ENCODE measurements at places on chromosomes 3 and 15.

GRCh38 chr3:37218206-37218605 lies 43.8 kb upstream of the LRRFIP2 start:
- DNase-seq: no peak

GRCh38 chr15:39435244-39435643 lies 145.6 kb upstream of the THBS1 start:
- DNase-seq: no peak

GRCh38 chr15:88648357-88649214 lies 9.8 kb downstream of the ISG20 start:
- no peak for DNase-seq

- no peak for DNase-seq
Observed at GRCh38 chr3:114646526-114646925, 352.7 kb downstream of the TIGIT start.

GRCh38 chr3:118480101-118480860 lies 554.4 kb downstream of the IGSF11 start:
- DNase-seq: no peak

- DNase-seq: no peak
Observed at GRCh38 chr3:187737006-187737367, 8.3 kb downstream of the BCL6 start.

- DNase-seq: no peak
Observed at GRCh38 chr3:31465999-31466398, 66.7 kb upstream of the STT3B start.

GRCh38 chr3:197807969-197808587 lies 17.0 kb downstream of the LRCH3 start:
- DNase-seq: no peak

GRCh38 chr3:122198966-122199365 lies 15.5 kb downstream of the CASR start:
- no peak for DNase-seq

DNA sequence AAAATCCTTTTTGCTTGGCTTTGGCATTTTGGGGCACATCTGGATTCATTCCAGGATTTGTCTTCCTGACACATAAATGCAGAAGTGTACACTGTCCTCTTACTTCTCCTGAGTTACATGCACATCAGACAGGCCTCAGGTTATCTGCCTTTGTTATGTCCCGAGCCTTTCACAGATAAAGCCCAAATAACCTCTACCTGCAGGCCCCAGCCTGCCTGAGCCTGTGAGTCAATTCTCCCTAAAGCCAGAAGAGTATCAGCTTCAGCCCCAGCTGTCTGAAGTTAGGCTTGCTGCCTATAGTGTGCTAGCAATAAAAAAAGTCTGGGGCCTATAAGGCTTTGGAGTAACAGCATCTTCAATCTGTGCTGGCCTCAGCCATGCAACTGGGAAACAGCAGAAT lies 17.7 kb upstream of the GSK3B start:
- no peak for DNase-seq

DNA sequence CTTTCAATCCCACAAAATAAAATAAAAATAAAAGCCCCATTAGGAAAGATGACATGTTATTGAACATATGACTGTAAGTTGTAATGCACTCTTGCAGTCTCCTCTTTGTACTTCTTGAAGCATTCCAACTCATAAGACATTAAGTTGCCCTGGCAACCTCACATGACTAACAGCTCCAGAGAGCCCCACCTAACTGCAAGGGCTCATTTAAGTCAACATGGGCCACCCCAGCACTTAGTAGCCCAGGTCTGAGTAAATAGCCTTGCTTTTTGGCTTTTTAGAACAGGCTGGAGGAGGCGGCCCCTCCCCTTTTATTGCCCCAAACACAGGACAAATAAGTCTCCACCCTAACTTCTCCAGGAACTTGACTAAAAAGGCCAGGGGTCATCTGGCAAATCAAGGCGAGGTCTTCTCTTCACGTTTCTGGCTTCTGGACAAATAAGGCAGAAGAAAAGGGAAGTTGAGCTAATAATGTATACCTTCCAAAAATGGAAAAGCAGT lies 135.1 kb downstream of the TMCO5A start:
- no peak for DNase-seq

DNA sequence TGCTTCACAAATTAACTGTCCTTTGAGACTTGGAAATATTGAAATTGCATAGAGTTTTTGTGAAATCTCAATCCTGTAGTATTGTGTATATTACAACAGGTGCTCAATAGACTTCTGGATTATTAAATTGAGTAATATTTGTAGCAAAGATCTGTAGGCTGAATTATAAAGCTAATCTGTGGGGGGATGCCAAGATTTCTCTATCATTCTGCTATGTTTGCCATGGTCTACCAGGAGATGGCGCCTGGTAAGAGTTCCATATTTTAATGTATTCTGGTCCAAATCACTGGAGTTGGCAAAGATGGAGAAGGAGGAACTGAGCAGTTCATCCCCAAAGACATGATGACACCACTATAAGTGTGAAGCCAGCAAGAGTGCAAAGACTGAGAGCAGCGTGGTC lies 340.9 kb upstream of the TPRG1 start:
- DNase-seq: no peak

DNA sequence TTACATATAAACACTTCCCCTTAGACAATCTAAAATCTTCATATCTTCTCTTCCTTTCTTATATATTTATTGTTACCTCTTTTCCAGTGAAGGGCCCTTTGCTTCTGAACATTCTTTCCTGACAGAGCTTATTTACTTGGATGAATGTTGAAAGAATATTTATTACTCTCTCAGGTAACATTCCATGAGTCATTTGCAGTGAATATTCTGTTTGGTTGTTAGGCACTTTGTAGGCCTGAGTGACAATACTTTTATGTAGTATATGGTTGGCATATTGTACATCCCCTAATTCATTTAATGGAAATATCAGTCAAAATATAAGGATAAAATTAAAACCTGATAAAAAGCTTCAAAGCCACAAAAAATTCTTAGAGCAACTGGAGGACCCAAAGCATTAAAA lies 260.9 kb upstream of the KCNMB2 start:
- no peak for DNase-seq

DNA sequence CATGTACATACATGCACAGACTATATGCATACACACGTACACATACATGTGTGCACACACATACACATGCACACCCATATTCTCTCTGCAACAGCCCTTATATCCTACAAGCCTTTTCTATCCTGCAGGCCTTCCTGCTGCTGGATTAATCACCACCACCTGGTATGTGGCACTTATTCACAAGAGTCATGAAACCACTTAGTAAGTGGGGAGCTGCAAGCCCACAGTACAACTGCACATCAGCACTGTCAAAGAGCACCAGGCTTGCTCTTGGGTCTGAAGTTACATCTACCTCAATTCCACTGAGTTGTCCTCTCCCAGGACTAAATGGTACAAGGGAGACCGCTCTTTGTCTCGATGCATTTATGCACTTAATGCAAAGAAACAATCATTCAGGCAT lies 233.2 kb downstream of the KLF13 start:
- DNase-seq: no peak

DNA sequence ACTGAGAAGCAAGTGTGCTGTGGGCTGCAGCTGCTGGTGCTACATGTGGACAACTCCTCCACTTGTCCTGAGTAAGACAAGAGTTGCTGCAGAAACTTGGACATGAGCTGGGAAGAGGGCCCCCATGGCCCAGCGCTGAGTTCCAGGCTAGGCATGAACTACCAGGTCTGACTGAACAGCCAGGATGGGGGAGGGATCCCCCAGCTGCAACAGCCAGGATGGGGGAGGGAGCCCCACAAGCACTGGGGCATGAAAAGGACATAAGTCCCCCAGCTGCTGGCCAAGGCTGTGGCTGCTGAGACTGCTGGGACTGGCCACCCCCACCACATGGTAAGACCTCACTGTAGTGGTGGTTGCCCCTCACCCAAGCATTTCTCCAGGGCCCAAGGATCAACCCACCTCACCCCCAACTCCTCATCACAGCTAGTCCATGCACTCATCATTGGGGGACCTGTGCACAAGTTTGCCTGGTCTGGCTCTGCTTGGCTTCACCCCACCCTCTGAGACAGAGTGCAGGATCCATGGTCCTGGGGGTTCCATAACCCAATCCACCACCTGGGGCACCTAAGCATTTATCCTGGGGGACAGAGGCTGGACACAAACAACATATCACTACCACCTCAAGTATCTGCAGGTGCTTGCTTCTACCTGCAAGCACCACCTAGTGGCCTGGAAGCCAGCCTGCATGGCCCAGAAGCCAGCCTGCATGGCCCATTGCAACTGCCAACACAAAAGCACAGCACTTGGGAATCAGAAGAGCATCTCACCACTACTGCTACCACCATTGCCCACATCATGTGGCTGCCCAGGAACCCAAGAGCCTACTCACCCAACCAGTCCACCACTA lies 84.5 kb upstream of the STT3B start:
- DNase-seq: no peak

GRCh38 chr15:66630801-66631351 lies 65.1 kb upstream of the LCTL start:
- DNase-seq: no peak

DNA sequence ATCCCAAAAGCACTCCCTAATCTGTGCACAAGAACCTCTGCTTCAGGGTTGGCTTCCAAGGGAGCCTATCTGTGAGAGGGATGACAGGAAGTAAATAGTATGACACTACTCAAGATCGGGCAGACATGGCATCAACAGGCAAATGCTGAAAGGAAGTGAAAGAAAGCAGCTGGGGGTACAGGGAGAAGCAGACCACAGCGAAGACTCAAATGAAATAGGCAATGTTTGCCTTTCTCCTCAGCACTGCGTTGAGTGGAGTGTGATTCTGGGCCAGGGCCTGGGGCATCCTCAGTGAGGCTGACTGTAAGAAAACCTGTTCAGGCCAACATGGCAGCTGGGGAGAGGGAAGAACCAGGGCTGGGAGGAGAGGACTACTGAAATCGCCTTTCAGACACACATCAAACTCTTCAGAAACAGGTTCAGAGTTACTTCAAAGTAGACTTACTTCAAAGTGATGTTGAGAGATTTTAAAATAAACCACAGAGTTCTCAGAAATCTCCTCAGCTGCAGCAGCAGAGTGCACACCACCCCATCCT lies 96.6 kb downstream of the SLC9A9 start:
- no peak for DNase-seq

GRCh38 chr15:39327005-39327730 lies 253.7 kb upstream of the THBS1 start:
- DNase-seq: no peak

DNA sequence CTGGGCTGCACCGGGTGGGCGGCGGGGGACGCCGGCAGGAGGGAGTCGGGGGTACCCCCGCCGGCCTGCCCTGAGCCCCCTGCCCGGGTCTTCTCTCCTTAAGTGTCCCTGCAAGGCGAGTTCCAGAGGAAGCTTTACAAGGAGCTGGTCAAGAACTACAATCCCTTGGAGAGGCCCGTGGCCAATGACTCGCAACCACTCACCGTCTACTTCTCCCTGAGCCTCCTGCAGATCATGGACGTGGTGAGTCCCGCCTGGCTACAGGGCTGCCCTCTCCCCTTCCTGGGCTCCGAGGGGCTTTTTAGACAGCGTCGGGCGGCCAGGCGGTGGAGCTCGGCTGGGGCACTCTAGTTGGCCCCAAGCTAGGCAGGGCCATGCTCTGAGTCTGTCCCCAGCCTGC lies 480 bp downstream of the CHRNA7 start:
- DNase-seq: no peak

GRCh38 chr3:73432023-73432705 lies 192.6 kb downstream of the PDZRN3 start:
- DNase-seq: no peak

DNA sequence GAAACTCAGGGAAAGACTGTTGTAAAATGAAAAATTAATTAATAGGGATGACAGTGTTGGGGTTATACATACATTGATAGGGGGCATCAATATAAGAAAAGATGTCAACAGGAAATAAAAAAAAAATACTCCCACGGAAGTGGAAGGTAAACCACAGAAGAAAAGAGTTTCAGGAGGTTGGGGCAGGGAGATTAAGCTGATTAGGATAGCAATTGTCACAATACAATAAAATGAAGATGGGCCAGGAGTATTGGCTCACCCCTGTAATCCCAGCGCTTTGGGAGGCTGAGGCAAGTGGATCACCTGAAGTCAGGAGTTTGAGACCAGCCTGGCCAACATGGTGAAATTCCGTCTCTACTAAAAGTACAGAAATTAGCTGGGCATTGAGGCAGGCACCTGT lies 536.1 kb downstream of the AGBL1 start:
- DNase-seq: no peak

DNA sequence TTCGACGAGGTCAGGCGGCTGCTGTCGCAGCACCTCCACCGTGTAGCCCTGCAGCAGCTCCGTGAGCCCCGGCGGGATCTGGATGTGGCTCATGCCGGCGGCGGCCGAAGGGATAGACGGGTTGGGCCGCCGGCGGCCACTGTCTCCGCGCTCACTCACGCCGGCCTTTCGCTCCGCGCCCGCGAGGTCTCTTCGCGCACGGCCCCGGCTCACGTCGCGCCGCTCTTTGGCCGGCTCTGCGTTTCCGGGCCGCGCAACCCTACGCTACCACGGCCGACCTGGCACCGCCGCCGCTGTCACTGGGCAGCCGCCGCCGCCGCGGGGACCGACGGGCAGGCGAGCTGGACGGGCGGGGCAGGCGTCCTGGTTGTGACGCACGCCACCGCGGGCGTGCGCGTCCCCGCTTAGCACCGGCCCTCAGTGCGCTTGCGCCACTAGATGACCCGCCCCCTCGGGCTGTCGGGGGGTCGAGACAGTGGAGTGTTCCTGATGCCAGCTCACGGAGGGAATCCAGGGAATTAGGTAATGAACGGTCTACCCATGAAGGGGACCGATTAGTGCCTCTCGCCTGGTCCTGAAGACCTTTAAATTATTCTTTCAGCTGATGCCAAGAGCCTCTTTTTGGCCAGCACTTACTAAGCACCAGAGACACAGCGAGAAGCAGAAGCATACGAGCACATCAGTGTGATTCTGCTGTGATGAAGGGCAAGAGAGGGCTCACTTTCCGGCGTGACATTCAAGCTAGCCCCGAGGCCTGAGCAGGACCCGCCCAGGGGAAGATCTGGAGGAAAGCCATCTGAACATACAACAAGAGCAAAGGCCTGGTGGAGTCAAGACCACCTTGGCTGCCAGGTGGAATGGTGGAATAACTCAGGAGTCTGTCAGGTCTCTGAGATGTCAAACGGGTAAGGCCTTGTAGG lies at the start of gene PRKAR2A:
Gene PRKAR2A (minus strand): TSS at position 371 of the 920 bp plus-strand sequence. CDS start 278 bp downstream, at position 93.
- peak; percentile 71 for DNase-seq

GRCh38 chr3:45026038-45026437 lies at the start of gene CLEC3B:
Gene CLEC3B (plus strand): TSS chr3:45026303. CDS start chr3:45026363, 60 bp downstream.
- no peak for DNase-seq

- DNase-seq: no peak
Observed at GRCh38 chr3:56467108-56467507, 1.2 kb downstream of the ERC2 start.

GRCh38 chr15:79416876-79417275 lies 15.3 kb upstream of the MINAR1 start:
- DNase-seq: no peak

- DNase-seq: no peak
Observed at GRCh38 chr3:185807445-185808068, 17.3 kb downstream of the IGF2BP2 start.

DNA sequence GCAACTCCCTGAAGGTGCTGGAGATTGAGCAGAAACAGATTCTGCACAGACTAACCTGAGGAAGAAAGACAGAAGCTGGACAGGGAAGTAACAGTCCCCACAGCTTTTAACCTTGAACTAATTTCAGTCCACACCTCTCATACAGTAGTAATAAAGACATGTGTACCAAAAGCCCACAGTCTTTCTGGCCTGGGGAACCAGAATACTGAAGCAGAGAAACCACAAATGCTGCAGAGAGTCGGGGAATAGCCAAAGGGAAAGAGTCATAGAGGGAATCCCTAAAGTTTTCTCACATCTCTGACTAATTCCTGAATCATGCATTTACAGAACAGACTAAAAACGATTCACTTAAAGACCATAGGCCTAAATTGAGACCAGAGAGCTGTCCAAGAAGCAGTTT lies 503.4 kb upstream of the NECTIN3 start:
- no peak for DNase-seq
